ENCODE measurements at places on chromosomes 3 and 15.

DNA sequence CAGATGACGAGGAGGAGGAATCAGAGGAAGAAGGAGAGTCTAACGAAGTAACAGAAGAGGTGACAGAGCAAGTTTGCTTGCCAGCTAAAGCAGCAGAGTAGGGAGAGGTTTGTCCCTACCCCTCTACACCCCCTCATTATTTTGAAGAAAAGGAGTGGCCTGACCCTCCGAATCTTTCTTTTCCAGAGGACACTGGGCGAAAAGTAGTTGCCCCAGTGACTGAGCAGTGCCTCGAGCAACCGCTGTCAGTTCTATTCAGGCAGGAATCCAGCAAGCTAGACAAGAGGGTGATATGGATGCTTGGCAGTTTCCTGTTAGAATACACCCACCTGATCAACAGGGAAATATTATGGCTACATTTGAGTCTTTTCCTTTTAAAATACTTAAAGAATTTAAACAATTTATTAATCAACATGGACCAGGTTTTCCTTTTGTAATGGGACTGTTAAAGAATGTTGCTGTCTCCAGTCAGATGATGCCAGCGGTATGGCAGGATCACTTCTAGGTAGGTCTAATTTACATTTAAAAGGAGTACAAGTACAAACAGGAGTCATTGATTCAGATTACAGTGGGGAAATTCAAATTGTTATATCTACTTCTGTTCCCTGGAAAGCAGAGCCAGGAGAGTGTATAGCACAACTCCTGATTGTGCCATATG lies 31.9 kb upstream of the ACVR2B start:
- DNase-seq: no peak

DNA sequence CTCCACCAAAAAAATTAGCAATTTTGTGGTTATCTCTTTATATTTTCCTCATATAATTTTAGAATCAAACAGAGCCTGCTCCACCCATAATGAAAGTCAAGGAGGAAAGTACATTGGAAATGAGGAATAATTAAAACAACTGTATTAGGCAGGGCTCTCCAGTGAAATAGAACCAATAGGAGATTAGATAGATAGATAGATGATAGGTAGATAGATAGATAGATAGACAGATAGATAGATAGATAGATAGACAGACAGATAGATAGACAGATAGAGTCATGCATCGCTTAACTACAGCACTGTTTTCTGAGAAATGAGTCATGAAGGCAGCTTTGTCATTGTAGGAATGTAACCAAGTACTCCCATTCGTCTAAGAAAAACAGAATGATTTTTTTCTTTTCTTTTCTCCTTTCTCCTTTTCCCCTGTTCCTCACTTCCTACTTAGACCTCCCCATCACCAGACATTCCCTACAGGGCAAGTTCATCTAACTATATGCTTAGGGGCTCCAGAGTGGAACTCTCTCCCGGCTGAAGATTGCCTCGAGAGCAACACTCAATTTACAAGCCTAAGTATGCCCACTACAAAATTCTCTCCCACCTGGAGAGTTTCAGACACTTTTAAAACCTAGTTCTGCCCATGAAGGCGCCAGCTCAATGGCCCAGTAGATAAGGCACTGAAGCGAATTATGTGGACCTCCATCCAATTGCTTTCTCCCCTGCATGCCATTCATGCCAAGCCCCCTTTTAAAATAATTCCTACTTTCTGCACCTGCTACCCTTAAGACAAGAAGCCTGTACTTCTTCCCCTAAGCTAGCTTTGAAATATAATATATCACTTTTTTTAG lies 53.3 kb upstream of the LIPC start:
- DNase-seq: no peak

GRCh38 chr3:194306771-194307640 lies 44.1 kb downstream of the CPN2 start:
- DNase-seq: no peak

DNA sequence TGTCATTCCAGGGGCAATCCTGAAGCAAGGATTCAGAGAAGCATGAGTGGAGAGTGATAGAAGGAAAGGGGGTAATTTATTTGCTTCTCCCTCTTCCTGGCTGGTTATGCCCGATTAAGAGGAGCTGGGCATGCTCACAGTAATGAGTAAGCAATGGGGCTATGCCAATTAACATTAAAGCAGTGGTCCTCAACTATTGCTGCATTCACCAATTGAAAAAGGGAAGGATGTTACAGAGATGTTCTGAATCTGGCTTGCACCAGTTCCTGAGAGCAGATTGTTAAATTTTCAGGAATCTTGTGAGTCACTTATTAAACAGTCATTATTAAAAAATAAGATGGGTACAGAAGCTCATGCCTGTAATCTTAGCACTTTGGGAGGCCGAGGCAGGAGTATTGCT lies 85.9 kb upstream of the ZBTB20 start:
- no peak for DNase-seq

GRCh38 chr15:76566276-76566675 lies 229.7 kb downstream of the ISL2 start:
- DNase-seq: no peak

GRCh38 chr15:41511331-41511898 lies 2.2 kb downstream of the LTK start:
- DNase-seq: no peak

GRCh38 chr15:70475407-70475781 lies 288.0 kb downstream of the UACA start:
- no peak for DNase-seq
